Hematopoietic multipotent progenitor cell treated with erythropoietin and hydrocortisone succinate and interleukin-3 and kit ligand, for 17 days (in vitro differentiated cells): ENCODE measurements at places on chromosomes 13 and 19.
A peak's percentile ranks its signal among the peaks of the same experiment; 100 is the strongest.

DNA sequence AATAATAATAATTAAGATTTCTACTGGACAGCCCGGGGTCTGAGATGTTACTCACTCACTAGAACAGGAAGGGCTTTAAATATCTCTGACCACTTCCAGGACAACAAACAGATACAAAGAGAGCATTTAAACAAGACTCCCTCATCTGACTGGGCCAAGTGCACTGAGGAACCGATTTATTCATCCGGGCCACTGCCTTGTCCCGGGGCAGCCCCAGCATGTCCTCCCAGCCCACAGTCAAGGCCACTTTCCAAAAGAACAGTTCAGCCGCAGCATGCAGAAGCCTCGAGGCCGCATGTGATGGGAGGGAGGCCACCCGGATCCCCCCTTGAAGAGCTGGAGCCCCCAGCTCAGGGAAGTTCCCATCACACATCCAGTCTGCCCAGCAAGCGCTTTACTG is 30.5 kb downstream of the MLLT1 start:
- no peak for DNase-seq

DNA sequence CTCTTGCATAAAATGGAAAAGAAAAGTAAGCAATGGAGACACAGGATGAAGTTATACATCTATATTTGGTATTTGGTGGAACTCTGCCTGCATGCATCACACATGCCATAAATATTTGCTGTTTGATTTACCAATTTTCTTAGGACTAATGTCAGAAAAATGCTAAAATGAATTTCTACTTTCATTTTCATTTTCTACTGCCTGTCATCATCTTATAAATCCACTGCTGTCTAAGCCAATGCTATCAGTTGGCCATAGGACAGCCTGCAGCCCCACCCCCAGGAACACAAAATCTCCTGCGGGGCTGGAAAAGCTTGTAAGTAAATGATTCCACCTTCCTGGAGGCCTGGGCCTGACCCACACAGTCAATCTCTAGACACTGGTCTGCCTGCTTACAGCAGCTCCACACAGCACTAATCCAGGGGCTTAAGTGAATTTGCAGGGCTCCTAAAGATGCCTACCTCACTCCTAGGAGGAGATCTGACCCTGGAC is 122.0 kb downstream of the ENOX1 start:
- no peak for DNase-seq

DNA sequence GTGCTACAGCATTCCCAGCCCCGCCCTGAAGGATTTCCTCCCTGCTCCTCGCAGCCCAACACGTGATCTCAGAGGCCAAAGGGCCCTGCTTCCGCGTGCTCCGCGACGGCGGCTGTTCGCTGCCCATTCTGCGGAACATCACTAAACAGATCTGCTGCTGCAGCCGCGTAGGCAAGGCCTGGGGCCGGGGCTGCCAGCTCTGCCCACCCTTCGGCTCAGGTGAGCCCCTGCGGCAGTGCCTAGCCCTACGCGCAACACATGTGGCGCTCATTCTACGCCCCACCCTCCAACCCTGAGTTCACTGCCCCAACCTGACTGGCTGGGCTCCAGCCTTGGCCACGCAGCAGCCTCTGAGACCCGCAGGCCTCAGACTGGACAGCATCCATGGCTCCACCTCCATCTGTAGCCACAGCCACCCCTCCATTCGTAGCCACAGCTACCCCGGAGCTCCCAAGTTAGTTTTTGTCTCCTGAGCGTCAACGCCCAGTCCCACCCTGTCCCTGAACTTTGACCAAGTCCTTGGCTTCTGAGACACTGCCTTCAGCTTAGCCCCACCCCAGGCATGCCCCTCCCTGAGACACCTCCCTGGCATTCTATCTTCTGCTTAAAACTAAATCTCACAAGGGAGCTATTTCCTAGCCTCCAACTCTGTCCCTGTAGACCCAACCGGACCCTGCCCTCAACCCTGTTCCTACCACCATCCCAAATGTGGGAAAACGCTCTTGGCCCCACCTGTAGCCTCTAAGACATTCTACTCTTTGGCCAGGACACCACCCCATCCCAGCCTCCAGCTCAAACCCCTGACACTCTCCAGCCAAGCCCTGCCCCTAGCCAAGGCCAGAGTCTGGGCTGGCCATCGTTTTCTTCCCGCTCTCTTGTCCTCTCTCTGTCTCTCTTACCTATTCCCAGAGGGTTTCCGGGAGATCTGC is 6.4 kb downstream of the LTBP4 start:
- DNase-seq: peak; percentile 41

DNA sequence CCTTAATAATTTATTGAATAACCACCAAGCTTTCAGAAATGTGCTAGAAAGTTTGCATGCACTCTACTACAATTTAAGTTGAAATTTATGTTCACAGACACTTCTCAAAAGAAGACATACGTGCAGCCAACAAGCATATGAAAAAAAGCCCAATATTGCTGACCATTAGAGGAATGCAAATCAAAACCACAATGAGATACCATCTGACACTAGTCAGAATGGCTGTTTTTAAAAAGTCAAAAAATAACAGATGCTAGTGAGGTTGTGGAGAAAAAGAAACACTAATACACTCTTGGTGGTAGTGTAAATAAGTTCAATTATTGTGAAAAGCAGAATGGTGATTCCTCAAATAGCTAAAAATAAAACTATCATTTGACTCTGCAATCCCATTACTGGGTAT is 308.8 kb upstream of the PCDH9 start:
- no peak for DNase-seq

DNA sequence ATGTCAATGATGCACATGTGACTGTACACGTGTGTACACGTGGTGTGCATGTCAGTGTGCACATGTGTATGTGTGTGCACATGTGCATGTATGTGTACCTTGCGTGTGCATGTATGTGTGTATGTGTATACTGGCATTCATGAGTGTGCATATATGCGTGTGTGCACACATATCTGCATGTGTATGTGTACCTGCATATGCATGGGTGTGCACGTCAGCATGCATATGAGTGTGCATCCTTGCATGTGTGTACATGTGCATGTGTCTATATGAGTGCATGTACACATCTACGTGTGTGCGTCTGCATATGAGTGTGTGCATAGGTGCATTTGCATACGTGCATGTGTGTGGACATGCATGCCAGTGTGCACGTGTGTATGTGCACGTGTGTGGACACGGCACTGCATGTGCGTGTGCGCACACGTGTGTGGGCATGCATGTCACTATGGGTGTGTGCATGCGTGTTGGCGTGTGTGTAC is 48.5 kb downstream of the GADD45B start:
- DNase-seq: no peak

GRCh38 chr13:108681986-108682575 is 52.7 kb downstream of the MYO16 start:
- no peak for DNase-seq

DNA sequence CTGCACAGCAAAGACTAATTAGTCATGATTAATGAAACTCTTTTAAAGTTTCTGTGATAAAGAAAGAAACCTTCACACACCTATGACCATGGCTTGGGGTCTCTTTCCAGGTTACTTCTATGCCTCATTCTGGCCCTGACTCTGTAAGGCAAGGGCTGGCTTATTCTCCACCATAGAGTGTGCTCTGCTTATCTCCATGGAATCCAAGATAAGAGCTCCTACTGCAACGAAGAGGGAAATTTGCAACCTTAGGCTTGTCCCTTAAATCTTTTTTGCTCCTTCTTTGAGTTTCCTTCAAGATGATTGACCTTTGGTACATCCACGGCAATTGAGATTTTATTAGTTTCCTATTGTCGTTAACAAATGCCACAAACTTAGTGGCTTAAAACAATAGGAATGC is 239.9 kb downstream of the SPRY2 start:
- no peak for DNase-seq

- no peak for DNase-seq
These were observed 1.7 kb downstream of the TBXA2R start for GRCh38 chr19:3604987-3605343.

- no peak for DNase-seq
These were observed 68.1 kb downstream of the SIAH3 start for GRCh38 chr13:45783346-45784043.

GRCh38 chr19:40512473-40513344 is 45.9 kb downstream of the SPTBN4 start:
- DNase-seq: no peak

- no peak for DNase-seq
These were observed 10.2 kb downstream of the COLGALT1 start for GRCh38 chr19:17565611-17566010.

- no peak for DNase-seq
These were observed 336.0 kb downstream of the TEX29 start for GRCh38 chr13:111656439-111656838.

DNA sequence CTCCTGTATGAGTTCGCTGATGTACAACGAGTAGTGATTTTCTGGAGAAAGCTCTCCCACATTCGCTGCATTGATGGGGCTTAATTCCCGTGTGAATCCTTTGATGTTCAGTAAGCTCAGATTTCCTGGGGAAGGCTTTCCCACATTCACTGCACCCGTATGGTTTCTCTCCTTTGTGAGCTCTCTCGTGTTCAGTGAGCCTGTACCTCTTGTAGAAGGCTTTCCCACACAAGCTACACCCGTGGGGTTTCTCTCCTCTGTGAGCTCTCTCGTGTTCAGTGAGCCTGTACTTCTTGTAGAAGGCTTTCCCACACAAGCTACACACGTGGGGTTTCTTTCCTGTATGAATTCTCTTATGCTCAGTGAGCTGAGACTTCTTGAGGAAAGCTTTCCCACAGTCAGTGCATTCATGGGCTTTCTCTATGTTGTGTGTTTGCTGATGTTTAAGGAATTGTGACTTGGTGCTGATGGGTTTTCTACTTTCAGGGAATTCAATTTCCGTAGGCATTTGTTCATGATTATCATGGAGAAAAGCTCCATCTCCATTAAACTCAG is 3.5 kb upstream of the ZNF577 start:
- DNase-seq: no peak

DNA sequence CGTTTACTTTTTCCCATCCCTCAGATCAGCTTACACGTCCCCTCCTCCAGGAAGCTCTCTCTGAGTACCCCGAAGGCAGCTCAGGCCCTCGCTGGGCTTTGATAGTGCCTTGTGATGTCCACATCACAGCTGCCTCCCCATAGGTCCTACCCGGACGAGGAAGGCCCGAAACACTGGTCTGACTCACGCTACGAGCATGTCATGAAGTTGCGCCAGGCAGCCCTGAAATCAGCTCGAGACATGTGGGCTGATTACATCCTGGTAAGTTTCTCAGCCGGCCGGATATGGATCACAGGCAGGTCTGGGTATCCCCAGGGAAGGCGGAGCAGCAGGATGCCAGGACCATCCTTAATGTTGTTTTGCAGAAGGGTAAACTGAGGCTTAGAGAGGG is 4.8 kb downstream of the COLGALT1 start:
- no peak for DNase-seq

GRCh38 chr19:46014941-46015686 is 7.7 kb downstream of the PGLYRP1 start:
- peak; percentile 47 for DNase-seq

DNA sequence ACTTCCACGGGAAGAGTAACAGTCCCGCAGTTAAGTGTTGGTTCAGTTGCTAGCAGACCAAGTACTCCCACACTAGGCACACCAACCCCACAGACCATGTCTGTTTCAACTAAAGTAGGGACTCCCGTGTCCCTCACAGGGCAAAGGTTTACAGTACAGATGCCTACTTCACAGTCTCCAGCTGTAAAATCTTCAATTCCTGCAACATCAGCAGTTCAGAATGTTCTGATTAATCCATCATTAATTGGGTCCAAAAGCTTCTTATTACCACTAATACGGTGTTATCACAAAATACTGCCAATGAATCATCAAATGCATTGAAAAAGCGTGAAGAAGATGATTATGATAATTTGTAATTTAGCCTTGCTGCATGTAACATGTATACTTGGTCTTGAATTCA is 95.8 kb downstream of the URI1 start:
- no peak for DNase-seq

DNA sequence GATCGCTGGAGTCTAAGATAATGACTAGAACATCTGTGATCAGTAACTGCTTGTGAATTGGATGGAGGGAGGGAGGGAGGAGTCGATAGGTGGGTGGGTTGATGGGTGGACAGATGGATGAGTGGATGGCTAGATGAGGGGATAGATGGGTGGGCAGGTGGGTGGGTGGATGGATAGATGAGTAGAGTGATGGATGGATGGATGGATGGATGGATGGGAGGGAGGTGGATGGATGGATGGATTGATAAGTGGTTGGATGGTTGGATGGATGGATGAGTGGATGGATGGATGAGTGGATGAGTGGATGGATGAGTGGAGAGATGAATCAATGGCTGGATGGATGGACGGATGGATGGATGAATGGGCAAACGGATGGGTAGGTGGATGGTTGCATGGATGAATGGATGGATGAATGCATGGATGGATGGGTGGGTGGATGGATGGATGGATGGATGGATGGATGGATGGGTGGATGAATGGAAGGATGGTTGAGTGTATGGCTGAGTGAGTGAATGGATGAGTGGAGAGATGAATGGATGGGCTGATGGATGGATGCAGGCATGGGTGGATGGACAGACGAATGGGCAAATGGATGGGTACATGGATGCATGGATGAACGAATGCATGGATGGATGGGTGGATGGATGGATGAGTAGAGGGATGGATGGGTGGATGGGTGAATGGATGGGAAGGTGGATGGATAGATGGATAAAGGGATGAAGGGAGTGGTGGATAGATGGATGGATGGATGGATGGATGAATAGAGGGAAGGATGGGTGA is 44.0 kb upstream of the NFIC start:
- no peak for DNase-seq
